ENCODE measurements at places on chromosomes 7 and 10.

- no peak for DNase-seq
Observed at GRCh38 chr7:105389088-105389650, 448 bp upstream of the SRPK2 start.

- DNase-seq = no peak
Observed at GRCh38 chr10:19606968-19607367, 209.3 kb upstream of the PLXDC2 start.

GRCh38 chr7:159105066-159105780 lies 39.4 kb downstream of the VIPR2 start:
- no peak for DNase-seq

DNA sequence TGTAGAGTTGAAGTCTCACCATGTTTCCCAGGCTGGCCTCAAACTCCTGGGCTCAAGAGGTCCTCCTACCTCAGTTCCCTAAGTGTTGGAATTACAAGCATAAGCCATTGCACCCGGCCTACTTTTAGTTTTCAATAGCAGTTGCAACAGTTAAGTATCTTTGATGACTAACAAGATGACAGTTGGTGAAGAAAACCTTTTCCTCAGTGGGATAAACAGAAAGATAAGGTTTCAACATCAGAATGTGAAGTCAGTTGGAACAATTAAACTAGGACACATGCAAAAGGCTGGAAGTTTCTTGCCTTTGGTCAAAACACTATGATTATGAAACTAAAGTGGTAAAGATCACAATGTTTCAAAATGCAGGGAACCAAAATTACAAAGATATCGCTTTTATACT lies 169.2 kb downstream of the ZNF438 start:
- peak; percentile 22 for DNase-seq

GRCh38 chr7:5423976-5424748 lies 528 bp upstream of the TNRC18 start:
- DNase-seq = peak; percentile 100

- no peak for DNase-seq
Observed at GRCh38 chr10:124748166-124748565, 4.0 kb upstream of the FAM53B start.

DNA sequence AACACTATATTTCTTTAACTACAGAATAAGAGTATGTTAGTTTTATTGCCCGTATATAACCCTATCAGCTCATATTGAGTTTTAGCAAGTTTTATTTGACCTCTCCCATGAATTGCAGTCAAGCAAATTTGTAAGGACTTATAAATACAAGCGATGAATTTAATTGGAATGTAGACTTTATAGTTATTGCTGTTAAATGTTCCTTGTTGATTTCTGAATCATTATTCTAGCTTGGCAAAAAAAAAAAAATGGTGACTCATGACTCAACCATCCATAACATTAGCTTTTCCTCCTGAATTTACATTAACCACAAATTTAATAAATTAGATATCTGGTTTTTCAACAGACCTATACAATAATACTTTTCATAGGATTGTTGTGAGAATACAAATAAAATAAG lies 334.0 kb upstream of the LRRTM3 start:
- DNase-seq = peak; percentile 67

DNA sequence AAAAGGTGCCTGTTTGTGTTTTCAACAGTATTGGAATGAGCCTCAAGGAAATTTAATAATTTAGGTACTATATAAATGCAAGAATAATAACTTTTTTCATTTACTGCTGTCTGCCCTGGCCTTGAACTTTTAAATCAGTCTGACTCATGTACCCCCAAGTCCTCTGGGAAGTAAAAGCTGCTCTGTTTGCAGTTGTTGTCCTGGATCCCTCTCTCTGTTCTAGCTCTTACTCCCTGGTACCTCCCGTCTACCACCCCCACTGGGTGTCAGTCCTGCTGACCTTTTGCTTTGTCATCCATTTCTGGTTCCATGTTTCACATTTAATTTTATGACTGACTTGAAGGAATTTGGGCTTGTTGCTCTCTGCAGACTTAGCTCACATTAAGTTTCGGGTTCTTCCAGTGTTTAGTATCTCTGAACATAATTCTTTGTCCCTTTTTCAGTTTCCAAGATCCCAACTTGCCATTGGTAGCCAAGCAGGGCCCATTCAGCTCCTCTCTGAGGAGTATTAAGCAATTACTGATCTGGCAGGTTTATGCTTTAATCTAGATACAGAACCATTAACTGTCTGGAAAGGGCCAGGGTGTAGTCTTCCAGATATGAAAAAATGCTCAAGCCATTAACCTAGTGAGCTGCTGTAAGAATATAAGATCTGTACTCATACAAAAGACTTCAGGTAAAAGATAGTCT lies 208.7 kb upstream of the FAM3C start:
- no peak for DNase-seq

- DNase-seq = no peak
Observed at GRCh38 chr10:114384181-114384580, 20.1 kb downstream of the AFAP1L2 start.

- no peak for DNase-seq
Observed at GRCh38 chr7:134589491-134589941, 40.6 kb downstream of the AKR1B15 start.

DNA sequence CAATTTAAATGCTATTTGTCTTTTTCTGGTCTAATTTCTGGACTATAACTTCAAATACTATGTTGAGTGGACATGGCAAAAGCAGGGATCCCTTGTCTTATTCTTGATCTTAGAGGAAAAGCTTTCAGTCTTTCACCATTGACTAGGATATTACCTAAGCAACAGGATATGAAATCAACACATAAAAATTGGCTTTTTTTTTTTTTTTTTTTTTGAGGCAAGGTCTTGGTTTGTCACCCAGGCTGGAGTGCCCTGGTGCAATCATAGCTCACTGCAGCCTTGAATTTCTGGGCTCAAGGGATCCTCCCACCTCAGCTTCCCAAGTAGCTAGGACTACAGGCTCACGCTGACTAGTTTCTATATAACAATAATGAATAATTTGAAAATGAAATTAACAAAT lies 90.8 kb downstream of the JMJD1C start:
- DNase-seq = no peak

DNA sequence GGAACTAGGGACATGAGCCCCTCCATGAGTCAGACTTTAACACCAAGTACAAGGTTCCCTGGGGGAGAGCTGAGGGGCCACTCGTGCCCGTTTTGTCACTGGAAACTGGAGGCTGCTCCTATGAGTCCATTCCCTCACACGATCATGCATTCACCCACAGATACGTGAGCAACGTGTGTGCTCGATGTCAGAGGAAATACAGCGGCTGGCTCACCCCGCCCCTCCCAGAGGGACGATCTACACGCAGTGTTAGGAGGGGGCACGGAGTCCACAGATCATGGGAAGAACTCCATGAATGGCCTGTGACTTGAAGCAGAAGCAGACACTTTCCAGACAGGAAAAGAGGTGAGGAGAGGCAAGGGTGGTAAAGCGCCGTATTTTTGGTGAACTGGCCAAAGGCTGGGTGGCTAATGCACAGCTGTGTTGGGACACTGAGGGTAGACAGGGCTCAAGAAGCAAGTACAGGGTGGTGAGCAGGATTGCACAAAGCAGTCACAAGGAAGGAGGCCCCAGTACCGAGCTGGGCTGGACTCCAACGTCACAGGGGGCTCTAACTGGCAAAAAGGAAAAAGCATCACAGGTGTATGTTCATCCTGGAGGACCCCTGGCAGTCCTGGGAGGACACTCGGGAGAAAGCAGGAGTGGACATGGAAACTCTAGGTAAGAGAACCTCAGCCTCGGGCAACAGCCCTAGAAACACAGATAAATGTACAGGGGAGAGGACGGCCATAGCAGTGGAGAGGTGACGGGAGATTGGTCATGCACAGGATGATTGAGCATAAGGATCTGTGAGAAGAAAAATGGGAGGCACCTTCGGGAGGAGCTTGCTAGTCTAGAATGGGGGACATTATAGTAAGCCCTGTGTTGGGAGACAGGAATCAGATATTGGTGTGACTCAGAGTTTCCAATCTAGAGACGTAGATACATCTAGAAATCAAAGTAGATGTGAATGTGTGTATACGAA lies 41.2 kb downstream of the TNS3 start:
- DNase-seq = no peak

DNA sequence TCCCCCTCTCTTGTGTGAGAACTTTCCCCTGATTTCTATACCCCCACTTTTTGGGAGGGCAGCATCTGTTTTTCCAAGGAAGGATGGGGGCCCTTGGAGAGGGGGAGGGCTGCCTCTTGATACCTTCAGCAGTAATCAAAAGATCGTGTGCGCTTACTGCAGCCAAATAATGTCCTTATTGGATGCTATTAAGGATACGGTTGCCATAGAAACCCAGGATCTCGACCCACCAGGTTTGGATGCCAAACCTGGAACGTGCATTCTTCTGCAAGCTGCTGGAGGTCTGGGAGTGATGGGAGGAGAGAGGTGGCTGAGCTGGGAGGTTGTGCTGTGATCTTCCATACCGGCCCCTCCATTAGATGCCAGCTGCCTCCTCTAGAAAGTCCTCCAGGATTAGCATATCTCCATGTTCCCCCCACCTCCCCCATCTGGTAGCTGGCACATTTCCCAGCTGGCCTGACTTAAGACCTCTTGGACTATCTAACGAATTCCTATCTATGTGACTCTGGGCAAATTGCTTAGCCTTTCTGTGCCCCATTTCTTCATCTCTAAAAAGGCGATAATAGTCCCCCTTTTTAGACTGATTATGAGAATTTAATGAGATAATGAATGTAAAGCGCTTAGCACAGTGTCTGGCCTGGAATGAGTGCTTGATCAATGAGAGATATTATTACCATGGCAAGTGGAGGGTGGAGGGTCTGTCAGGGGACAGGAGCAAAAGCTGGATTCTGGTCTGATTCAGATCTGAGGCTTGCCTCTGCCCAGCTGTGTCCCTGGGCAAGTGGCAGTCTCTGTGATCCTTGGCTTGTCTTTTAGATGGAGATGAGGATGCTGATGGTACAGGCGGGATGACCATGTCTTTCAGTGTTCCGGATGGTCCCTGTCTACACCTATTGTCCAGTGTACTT lies 78.5 kb upstream of the PCBD1 start:
- no peak for DNase-seq

DNA sequence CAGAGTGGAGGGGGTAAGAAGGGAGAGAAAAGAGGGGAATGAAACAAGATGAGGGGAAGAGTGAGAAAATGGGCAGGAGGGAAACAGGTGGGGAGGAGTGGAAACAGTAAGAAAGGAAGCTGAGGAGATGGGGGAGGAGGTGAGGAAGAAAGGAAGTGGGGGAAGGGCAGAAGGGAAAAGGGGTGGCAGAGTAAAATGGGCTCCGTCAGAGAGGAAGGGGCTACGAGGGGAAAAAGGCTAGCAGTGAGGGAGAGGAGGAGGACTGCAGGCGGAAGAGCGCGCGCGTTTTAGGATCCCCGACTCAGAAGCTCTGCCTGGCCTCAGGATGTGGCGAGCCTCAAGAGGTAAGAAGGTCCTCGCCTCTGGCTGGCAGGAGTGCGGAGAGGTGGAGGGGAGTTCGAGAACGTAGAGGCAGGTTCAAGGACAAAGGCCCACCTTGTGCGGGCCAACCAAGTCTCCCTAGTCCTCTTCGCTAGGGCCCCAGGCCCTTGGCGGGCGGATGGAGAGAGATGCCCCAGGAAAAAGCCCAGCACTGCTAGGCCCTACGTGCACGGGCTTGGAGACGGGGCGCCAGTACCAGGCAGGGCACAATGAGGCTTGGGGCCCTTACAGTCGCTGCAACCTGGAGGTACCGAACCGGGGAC lies 5.8 kb upstream of the NKX2-3 start:
- DNase-seq = no peak

- no peak for DNase-seq
Observed at GRCh38 chr7:25894902-25895791, 256.9 kb upstream of the NFE2L3 start.

DNA sequence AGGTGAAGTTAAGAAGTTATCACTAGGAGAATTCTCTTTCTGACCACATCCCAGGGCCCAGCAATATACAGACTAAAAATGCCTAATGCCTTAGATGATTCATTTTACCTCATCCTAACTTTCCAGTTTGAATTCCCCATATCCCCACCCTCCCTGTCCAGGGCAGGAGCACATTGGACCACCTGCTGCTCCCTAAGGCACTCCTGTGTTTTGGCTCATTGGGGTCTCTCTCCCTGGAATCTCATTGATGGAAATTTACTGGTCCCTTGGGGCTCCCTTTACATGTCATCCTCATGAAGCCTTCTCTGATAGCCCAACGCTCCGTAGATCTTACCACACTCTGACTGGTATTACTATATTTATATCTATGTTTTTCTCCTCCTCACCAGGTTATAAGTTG lies 2.7 kb downstream of the IL2RA start:
- DNase-seq = no peak

DNA sequence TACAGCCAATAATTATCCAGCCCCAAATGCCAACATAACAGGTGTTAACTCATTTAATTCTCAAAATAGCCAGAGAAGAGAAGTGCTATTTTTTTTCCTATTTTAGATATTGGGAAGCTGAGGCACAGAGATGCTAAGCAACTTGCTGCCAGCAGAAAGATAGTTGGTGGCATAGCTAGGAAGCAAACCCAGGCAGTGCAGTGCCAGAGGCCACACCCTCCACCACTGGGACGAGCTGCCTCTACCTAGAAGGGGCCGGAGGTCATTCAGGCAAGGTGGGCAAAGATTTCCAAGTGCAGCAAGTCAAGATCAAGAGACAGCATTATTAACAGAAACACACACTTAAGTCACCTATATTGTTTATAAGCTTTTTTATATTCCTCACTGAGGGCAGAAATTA lies 654.1 kb downstream of the INHBA start:
- no peak for DNase-seq

DNA sequence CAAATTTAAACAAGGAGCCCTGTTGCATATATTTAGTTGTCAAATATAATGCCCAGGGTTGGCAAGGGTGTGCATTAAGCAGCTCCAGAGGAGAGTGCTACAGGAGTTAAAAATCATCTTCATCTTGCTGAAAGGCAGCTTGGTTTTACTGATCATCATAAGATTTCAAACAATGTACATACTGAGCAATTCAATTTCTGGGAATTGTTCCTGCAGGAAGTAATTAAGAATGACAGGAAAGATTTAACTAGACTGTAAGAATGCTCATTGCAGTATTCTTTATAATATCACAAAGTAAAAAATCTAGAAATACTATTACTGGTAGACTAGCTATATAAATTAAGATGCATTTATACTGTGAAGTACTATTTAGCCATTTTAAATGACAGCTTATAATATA lies 153.6 kb downstream of the DYNC1I1 start:
- DNase-seq = no peak

DNA sequence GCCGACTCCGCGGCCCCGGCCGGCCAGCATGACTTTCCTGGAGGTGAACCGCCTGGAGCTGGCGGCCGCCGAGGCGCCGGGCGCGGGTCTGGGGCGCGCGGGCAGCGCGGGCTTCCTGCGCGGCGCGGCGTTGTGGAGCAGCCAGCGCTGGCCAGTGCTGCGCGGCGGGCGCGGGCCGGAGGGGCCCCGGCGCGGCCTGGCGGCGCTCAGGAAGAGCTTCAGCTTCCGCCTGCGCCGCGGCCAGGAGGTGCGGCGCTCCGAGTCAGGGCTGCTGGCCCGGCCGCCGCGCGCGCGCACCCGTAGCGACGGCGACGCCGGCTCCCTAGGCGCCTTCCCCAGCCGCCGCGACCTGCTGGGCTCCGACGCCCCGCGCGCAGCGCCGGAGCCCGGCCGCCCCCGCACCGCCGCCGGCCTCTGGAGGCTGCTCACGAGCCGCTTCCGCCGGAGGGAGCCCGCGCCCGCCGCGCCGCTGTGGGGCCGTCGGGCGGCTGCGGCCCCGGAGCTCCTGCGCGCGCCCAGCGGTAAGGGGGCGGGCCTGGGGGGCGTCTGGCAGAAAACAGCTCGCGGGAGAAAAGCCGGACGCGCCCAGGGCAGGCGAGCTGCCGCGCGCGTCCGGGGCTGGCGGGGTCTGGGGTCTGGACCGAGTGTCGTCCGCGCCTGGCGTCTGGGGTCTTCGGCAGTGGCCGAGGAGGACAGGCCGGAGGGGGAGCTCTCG lies 29.0 kb downstream of the AGAP3 start:
- no peak for DNase-seq

- DNase-seq = peak; percentile 19
Observed at GRCh38 chr10:35040760-35041501, 49.2 kb downstream of the CUL2 start.

Data from HS-5 (cell line).